Activated CD4-positive, alpha-beta T cell treated with anti-CD3 and anti-CD28 coated beads, Interleukin-2, amount 50 U/mL, for 24 hours (primary cell): ENCODE measurements at places on chromosomes 12 and 14.

GRCh38 chr12:91618281-91618680, 435.7 kb upstream of the DCN start:
- DNase-seq = no peak

DNA sequence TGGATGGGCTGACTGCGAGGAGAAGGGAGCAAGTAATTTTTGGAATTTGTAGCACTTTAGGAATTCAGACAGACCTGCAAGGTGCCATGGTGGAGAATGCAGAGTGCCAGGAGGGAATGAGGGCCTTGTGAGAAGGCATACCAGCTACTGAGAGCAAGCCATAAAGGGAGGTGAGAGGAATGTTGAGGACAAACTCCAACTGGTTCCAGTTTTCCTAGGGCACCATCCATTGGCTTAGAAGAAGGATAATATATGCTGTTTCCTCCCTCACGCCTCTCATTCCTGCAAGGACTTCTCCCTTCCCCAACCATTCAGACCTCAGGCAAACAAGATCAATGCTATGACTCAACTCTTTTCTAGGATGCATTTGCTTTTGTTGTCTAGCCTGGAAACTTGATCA, 11.2 kb upstream of the DAAM1 start:
- no peak for DNase-seq

GRCh38 chr12:65907513-65907912, 83.2 kb downstream of the HMGA2 start:
- no peak for DNase-seq

DNA sequence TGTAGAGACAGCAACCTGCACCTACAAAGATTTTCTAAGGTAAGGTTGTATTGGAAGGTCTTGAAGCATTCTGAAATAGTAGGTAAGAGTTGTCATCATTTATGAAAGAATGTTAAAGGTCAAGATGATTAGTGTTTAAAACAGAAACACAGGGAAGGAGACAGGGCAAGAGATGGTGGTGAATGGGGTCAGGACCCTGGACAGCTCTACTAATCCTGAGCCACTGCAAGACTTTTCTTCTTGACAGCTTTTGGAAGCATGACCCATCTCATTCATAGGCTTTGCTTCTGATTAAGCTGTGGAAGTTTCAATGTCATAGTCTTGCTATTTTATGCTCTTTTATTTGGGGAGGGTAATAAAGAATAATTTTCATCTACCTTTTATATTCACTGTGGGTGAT, 75.5 kb upstream of the CAND1 start:
- DNase-seq = no peak

- no peak for DNase-seq
These were observed 39.4 kb downstream of the ZFHX2 start for GRCh38 chr14:23512156-23512555.

DNA sequence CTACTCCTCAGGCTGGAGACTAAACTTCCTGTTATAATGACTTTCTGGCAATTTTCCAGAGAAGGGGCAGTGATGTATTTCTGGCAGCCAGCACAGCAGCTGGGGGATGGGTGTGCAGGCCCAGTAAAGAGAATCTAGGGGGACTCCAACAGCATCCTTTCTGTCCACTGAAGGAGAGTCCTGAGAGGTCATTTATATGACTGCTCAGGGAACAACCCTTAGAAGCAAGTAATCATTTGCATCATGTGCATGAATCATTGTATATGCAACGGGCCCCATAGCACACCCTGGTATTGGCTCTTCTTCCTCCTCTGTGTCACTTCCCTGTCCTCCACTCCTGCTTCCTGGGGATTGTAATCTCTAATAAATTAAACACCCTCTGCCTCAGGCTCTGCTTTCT, 493.8 kb downstream of the RPS29 start:
- no peak for DNase-seq

DNA sequence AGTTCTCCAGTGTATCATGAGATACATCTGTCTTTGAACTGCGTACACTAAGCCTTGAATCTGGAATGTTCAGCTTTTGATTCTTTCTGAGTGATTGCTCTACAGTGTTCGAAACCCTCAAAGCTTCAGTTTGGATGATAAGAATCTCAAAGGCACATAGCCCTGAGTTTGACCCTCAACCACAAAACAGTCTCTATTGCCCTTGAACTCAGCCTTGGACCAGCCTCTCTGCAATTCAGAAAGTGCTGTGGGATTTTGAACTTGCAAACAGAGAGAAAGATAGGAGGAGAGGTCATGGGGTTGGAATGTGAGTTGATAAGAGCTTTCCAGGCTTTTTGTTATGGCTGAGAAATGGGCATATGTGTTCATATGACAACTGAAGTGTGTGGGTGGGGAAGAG, 100.3 kb downstream of the MYRFL start:
- no peak for DNase-seq

DNA sequence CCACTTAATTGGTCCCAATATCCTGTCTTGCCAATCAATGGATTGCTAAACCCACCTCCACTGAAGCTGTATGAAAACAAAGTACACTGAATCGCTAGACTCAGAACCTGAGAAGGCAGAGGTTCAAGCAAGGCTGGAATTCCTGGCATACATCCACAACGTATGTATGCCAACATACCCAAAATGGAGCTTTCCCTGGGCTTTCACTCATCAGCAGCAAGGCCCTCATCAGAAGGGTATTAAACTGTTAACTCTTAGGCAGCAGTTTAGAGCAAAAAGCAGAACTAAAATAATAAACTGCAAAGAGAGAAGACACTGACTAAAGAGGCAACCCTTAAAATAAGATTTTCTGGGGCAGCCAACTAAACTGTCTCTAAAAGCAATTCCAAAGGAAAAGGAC, 13.6 kb downstream of the MED13L start:
- DNase-seq = no peak

DNA sequence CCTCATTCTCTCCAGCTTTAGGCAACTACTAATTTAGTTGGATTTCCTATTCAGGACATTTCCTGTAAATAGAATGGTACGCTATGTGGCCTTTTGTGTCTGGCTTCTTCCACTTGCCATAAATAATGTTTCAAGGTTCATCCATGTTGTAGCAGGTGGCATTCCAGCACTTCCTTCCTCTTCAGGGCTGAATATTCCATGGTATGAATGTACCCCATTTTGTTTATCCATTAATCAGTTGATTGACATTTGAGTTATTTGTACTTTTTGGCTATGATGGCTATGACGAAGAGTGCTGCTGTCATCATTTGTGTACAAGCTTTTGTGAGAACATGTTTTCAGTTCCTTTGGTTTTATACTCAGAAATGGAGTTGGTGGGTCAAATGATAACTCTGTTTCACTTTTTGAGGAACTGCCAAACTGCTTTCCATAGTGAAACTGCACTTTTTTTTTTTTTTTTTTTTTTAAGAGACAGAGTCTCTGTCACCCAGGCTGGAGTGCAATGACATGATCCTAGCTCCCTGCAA, 6.5 kb upstream of the CDK2AP1 start:
- DNase-seq = no peak

DNA sequence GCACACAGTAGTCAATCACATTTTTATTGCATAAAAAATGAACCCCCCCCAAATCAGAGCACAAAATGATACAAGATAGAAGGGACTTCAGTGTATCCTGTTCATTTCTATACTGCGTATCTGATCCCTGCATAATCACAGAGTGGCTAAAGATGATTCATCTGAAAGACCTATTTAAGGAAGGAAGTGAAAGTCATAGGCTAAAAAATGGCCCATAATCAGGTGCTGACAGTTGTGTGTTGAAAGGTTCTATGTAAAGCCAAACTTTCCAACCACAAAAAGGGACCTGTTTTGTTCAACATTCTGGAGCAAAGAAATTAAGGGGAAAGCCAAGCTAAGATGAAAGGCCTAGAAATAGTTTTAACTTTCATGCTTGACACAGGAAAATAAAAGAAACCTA, 147.8 kb upstream of the ATP2B1 start:
- DNase-seq = no peak
